ENCODE measurements at places on chromosomes 2 and 18.

GRCh38 chr2:177413703-177414102 lies 21.1 kb downstream of the AGPS start:
- no peak for DNase-seq

GRCh38 chr2:68359889-68360288 lies 5.2 kb upstream of the PLEK start:
- DNase-seq: no peak

DNA sequence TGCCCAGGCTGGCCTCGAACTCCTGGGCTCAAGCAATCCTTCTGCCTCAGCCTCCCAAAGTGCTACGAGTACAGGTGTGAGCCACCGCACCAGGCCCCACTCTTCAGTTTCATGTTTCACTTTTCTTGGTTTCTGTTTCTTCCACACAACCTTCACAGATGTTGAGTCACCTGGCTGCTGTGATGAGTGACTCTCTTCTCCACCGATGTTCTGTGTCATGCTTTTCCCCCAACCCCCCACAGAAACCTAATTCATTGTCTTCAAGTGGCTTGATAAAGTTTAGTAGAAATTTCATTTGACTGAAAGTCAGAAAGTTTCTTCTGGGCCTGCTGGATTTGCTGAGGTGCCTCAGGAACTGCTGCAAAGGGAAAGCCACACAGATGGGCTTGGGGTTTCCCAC lies 78.5 kb downstream of the SPHKAP start:
- DNase-seq: no peak

- DNase-seq: no peak
Measured at GRCh38 chr2:9327873-9328352, 95.4 kb downstream of the ITGB1BP1 start.

GRCh38 chr2:199465988-199466691 lies 8.4 kb upstream of the SATB2 start:
- DNase-seq: no peak

DNA sequence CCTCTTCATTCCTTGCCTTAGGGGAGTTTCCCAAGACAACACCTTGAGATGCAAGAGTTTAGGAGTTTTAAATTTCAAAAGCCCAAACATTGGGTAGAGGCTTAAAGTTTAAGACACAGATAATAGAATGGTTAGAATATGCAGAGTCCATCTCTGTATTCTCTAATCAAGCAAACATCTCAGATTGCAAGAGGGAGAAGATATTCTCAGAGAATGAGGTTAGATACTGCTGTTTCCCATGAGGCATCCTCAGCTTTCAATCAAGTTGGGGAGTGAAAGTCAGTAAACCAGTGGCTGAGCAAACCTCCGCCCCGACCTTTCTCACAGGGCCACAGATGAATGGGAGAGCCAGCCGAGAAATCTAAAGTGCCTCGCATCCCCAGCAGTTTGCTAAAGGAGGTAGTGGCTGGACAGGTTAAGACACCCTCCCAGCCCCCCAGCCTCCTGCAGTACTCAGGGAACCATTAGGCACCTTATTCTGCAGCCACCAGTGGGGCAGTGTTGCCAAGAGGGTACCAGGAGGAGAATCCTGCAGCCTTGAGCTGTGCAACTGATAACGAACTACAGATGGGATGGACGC lies 30.0 kb downstream of the FBXO36 start:
- no peak for DNase-seq

Measured in effector CD4-positive, alpha-beta T cell (primary cell).